B cell (primary cell): ENCODE measurements at places on chromosomes 3 and 15.
A peak's percentile ranks its signal among the peaks of the same experiment; 100 is the strongest.

GRCh38 chr3:100538339-100538706 lies 45.9 kb downstream of the TMEM45A start:
- no peak for DNase-seq

DNA sequence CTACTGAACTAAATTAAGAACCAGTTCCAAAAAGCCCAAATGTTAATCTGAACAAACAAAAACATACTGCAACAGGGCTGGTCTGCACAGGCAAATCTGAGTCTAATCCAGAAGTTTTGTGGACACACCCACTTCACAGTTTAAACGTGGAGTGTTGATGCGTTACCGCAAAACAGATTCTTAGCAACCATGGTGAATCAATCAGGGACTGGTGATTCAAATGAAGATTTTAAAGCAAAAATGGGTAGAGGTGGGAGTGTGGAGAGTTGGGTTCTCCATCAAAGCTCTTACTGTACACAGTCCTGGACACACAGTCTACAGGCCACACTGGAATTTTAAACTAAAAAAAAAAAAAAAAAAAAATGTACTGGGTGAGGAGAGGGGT lies 5.2 kb downstream of the ANXA2 start:
- DNase-seq, result no peak

- DNase-seq, result no peak
Measured at GRCh38 chr15:84400820-84401219, 165.2 kb downstream of the GOLGA6L4 start.

- DNase-seq, result no peak
Measured at GRCh38 chr15:67660874-67661606, 118.5 kb downstream of the MAP2K5 start.

DNA sequence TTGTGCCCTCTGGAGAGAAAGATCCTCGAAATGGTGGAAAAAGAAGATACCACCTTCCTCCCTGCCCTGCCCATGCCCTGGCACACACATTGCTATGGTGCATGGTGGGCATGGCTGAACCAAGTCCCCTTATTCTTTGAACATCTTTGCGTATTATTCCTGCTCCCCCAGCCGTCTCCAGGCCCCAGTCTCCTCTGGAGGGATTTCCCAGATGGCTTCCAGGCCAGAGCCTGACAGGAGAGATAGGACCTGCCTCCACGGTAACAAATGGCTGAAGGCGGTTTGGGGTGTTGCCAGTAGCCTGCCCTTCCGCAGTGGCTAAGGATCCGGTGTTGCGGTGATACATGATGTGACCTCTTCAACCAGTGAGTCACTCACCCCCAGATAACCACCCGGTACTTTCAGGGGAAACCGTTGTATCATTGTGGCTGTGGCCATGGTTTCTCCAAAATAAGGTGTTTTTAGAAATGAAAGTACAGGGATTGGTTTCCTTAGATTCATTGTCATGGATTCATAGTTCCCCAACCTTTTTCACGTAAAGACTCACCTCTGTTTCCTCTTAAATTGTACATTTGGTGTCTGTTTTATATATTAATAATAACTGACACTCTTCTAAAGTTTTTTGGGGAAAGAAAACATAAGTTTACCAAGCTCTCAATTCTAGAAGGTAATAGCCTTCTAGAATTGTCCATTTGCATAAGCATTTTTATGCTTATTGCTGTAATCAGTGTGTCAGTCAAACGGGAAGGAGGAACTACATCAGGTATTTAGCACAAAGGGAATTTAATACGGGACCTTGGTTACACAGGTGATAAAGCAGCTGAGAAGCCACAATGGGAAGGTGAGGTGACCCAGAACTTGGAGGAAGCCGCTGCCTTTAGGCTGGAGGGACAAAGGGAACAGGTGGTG lies 25.9 kb downstream of the SMAD3 start:
- DNase-seq, result peak; percentile 71

GRCh38 chr3:179194931-179195330 lies 46.8 kb downstream of the PIK3CA start:
- no peak for DNase-seq

GRCh38 chr3:160921020-160921635 lies 165.1 kb downstream of the PPM1L start:
- DNase-seq, result no peak

DNA sequence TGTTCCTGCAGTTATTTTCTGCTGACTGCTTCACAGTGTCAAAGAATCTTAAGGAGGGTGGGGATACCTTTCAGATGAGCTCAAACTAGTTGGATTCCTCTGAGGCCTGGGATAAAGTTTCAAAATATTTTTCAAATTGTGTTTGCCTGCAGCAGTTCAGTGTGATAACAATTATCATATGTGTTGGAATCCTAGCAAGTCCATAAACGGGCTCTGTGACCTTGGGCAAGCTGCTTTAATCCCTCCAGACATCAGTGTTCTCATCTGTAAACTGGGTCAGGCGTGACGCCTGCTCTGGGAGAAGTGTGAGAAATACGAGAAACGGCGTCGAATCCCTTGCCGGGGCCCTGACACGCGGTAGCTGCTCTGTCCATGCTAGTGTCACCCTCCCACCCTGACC lies 153.5 kb downstream of the UACA start:
- no peak for DNase-seq

- DNase-seq, result no peak
Measured at GRCh38 chr3:167938516-167938915, 157.2 kb downstream of the GOLIM4 start.

DNA sequence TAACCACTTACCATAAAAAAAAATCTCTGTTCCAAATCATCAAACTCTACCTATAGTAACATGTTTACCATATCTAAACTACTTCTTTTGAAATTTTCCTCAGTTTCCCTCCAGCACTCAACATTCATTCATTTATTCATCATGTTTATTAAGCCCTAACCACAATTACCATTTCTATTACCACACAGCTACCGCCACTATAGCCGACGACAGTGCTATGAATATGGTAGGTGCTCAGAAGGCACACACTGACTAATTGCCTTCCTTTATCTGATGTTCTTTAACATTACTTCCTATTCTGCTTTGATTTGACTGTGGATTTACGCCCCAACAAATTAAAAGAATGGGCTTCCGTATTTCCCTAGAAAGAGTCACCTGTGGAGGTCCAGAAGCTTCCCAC lies 43.9 kb downstream of the GUCA1C start:
- DNase-seq, result no peak

DNA sequence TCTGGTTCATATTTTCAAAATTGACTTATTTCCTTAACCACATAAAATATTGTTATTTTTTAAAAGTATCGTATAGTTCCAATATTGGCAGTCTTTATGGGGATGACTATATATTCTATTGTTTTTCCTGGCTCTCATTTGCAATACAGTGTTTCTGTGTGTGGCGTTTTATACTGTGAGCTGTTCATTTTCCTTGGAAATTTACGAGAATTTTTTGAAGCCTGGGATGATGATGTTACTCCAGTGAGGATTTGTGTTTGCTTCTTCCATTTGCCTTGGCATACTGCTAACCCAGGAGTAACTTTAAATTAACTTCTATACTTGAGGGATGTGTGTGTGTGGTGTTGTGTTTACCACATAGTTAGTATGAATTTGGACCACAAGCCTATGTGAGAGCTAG lies 95.2 kb downstream of the NR1D2 start:
- no peak for DNase-seq

DNA sequence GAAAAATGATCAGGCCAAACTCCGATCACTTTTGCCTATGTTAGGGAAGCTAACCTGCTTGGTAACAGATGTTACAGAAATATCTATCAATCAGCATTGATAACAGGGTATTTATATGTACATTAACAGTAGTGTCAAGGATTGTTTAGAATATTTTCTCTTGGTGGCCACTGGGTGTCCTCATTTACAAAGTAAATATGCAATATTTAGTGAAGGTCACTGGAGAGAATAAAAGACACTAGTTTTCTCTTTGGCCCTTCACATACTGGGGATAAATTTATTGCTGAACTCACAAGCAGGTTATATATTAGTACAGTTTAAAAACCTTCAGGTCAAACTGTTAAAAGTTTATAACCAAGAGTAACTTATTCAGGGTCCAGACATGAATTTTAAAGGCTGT lies 69.0 kb downstream of the TIGIT start:
- DNase-seq, result peak; percentile 13

DNA sequence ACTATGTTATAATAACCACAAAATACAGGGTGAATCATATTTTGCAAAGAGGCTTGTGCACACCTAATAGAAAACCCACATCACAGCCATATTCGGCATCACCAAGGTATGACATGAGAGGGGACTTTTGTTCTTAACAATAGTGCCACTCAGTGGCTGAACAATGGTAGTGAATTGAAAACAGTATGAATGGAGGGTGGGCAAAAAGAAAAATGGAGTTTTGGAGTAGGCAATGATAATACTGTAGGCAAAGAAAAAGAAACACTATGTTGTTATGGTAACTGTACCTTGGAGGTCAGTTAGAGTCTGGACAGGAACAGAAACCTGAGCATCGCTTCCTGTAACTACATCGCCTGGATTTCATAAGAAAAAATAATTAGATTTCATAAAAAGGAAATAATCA lies 348.6 kb downstream of the PLCL2 start:
- DNase-seq, result peak; percentile 71

DNA sequence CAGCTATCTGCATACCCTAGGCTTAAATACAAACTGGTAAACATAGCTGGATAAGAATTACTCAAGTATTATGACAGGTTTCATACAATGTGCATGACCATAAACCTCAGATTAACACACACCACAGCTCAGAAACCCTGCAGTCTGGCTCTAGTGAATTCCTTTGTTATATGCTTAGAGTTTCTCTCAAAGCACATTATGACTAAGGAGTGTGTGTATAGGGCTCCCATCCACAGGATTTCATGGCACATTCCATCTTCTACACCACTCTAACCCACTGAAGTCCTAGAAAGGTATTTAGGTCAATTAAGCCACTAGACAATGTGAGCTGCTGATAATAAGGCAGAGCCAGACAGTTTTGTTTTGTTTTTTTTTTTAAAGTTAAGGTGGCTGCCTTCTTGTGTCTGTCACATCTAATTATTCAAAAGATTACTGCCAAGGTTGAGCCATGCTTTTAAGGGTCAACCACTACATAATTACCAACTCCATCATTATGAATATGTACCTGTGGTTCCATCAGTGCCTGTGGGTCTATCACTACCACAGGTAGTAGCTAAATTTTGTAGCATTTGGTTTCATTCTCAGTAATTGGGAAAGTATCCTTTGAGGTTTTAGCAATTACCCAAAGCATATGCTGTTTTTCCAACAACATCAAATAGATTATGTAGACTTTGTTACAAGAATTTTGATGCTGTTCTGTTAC lies 107.0 kb downstream of the ALCAM start:
- DNase-seq, result no peak

- peak; percentile 61 for DNase-seq
Measured at GRCh38 chr3:151439652-151440125, 21.2 kb downstream of the IGSF10 start.

DNA sequence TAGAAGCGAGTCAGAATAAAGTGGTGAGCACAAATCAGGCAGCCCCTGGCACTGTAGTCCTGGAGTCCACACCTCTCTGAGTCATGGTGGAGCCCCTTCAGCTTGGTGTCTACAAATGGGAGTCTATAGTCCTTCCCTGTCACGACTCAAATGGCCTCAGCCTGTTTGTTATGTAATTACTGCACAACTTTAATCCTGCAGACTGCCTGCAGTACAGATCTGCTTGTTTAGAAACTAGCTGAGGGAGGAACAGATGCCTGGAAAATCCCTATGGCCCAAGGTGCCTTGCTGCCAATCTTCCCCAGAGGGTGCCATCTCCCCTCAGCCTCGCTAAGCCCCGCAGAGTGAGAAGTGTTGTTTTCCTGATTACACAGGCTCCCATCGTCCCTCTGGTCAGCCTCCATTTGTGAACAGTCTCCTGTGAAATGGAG lies 3.9 kb upstream of the CXCR6 start:
- peak; percentile 17 for DNase-seq

DNA sequence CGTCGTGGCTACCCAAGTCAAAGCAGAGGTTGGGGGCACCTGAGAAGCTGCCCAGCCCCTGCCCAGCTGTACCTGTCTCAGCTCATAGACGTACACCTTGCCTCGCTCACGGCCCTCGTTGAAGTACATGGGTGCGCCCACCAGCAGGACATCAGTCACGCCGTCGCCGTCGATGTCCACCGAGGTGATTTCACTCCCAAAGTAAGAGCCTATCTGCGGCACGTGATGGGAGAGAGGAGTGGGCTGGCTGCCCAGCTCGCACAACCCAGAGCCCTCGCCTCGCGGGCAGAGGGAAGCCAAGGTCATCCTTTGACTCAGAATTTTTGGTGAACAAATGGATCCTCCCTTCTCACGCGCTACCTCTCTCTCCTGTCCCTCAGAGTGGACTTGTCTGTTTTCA lies 54.7 kb downstream of the FEM1B start:
- no peak for DNase-seq

DNA sequence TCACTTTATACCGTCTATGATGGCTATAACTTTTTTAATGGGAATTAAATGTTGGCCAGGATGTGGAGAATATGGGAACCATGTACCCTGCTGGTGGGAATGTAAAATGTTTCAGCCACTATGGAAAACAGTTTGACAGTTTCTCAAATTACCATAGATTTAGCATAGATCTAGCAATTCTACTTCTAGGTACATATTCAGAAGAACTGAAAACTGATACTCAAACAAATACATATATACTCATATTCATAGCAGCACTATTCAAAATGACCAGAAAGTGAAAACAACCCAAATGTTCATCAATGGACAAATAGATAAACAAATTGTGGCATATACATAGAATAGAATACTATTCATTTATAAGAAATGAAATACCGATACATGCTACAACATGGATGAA lies 539.4 kb downstream of the IGSF11 start:
- no peak for DNase-seq

DNA sequence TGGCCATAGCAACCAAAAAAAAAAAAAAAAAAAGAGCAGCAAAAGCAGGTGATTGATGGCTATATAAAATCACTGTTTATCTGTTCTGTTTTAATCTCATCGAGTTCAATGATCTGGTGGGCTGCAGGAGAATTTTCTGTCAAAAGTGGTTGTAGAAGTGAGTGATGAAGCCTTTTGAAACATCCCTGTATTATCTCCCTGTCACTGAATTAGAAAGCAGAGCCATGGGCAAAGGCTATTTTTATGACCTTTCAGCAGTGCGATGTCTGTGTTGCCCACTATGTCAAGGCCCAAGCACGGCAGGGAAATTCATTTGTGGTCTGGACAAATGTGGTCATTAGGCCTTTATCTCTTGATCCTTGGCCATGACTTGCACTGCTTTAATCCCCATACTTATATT lies 59.9 kb downstream of the OTOL1 start:
- DNase-seq, result no peak

DNA sequence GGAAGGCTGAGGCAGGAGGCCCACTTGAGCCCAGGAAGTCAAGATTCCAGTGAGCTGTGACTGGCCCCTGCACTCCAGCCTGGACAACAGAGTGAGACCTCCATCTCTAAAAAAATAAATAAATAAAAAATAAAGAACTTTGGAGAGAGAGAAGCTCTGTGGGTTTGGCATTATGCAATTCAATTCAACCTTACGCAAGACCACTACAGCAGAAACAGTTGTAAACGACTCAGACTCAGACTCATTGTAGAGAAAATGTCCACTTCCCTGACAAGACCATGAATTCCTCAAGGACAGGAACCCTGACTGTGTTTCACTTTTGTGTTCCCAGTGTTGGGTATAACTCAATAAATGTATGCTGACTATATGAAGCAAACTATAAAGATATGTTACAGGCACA lies 90.3 kb upstream of the C3orf80 start:
- no peak for DNase-seq
